Ammon's horn (tissue), 1 donor: ENCODE measurements at places on chromosomes 2 and 18.

DNA sequence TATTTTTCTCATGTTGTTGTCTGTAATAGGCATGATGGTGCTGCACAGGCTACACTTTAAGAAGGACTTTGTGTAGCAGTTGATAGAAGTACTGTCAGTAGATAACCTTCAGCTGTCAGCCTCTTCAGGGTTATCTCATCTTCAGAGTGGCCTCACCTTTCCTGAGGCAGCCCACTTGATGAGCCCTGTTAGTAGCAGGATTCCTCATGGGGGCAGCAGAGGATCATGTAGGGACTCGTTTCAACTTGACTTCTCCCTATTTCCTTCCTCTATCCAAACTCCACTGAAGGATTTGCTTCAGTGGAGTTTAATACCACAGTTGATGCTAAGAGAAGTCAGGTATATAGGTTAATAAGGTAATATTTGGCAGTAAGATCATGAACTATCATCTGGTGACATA is 530.3 kb upstream of the FSIP2 start:
- peak; percentile 22 for DNase-seq

DNA sequence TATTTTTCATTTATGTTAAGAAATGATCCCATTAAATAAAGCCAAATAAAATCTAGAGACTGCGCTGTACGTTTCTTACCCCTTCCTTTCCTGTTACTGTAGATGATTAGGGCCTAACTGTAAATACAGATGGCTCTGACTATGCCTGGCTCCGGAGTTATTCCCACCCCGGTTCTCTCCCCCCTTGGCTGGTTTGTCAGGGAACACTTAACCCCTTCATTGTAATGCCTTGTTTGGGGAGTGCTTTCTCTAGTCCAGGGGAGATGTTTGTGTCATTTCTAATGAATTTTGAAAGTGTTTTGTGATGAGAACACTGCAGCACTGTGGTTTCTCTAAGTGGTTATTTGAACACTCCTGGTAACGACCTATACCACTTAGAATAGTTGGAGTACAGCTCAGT is 8.8 kb downstream of the UNC50 start:
- DNase-seq: no peak

DNA sequence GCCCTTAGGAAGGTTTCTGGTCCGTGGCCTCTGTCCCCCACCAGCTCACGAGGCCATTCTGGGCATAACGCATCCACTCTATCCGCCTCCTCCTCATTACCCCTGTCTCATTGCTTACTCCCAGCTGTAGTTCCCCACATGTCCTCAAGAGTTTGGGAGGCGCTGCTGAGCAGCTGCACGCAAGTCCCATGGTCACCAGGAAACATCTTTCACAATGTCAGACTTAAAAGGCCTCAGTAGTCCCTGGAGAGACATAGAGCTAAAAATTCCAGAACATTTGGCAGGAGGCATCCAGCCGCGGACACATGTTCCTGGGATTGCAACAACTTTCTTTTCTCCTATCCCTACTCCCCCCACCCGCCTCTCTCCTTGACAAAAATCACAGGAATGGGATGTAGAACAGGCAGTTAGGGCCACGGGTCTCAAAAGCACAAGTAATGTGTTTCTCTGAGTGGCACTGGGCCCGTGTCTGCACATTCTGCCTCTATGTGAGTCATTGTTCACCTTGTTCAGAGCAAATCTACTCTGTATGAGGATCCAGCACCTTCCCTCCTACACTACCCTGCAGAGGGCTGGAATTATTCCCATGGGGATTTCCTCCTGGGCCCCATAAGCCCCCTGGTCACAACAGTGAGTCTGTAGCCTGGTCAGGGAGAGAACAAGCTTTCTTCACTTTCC is 8.1 kb downstream of the LBH start:
- DNase-seq: peak; percentile 35

- DNase-seq: no peak
These were observed 216.3 kb downstream of the ANAPC1 start for GRCh38 chr2:111667542-111668273.

- DNase-seq: no peak
These were observed 78.7 kb upstream of the RGPD5 start for GRCh38 chr2:109715313-109715805.

DNA sequence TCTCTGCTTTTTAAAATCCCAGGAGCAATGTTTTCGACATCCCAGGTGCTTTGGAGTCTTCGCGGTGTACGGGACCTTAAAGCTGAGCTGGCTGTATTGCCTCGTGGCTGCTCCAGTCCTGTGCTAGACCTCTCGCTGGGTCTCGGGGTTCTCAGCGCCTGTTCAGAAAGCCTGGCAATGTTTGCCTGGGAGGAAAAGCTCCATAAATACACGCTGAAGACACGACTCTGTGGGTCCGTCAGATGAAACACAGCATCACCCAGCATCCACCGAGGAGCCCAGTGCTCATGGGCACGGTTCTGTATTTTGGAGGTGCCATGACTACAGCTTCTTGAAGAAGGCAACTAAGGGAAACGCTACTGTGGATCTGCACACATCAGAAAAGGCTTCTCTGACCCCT is 21.6 kb downstream of the MBP start:
- no peak for DNase-seq

GRCh38 chr2:10564876-10565445 is 116.8 kb upstream of the ODC1 start:
- no peak for DNase-seq

DNA sequence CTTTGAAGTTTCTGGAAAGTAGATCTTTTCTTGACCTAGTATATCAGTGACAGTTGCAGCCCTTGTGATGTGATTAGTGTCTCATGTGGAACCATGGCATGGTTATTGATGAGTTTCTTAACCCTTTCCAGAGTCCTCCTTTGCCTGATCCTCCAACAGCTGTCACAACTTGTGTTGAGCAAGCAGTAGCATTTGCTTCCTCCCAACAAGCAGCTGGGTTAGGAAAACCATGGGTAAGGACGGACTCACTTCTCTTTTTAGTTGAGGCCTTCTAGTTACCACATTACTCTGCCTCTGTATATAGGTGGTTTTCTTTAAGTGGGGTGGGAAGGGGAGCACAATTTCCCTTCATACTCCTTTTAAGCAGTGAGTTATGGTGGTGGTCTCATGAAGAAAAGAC is 96.3 kb downstream of the XRCC5 start:
- peak; percentile 21 for DNase-seq

DNA sequence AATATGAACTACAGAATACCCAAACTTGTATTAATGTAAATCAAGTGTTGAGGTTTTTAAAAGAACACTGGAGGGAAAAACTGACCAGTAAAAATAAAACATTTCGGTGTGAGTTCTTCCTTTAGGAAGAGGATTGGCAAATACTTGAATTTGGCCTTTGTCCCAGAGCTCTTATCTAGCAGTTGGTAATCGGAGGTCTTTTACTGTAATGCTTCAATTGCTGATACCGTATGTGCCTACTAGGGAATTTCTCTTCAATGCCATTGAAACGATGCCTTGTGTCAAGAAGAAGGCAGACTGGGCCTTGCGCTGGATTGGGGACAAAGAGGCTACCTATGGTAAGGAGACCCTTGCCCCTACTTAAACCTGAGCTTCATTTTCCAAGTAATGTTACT is 4.1 kb downstream of the RRM2 start:
- DNase-seq: no peak

DNA sequence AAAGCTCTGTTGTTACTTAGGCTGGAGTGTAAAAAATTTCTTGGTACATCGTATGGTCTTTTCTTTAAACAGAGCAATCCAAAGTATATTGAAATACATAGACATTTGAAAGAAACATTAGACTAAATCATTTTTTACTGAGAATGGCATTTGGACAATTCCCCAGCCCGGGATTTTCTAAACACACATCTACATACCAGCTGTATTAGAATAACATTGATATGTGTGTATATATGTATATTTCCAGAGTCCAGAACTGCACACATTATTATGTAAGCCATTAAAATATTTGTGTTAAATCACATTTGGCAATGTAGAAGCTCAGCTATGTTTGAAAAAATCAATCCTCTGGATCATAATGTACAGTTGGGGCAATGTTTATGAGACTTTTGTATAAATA is 1853.6 kb upstream of the LRRTM1 start:
- no peak for DNase-seq

DNA sequence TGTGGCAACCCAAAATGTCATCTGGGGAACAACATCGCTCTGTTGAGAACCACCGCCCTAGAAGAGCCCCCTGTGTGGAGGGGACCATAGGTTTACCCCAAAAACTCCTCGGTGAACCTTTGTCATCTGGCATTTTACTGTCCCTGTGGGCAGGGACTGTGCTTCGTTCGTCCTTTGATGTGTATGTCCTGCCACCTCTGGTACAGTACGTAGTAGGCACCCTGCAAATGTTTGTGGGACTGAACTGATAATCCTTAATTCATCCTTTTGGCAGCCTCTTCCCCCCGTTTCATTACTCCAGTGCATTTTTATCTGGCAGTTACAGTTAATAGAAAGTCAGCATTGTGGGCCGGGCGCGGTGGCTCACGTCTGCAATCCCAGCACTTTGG is 728 bp downstream of the NAPG start:
- DNase-seq: no peak

GRCh38 chr18:13076886-13077285 is 85.7 kb downstream of the CEP192 start:
- no peak for DNase-seq

DNA sequence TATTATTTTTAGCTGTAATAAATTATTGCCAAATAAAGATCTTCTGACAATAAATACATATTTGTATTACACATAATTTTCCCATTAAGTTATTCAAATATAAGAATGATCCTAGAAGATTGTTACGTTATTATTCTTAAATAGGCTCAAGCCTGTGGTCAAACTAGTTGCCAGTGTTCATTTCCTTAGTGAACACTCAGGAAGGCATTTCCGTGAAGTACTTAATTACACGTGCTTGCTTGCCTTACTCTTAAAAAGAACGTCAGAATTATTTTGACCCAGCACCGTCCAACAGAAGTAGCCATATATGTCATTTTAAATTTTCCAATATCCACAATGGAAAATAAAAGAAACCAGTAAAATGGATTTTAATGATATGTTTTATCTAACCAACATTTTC is 249.8 kb downstream of the TXNL1 start:
- DNase-seq: no peak

- no peak for DNase-seq
These were observed 549.4 kb upstream of the SALL3 start for GRCh38 chr18:78430131-78430758.

DNA sequence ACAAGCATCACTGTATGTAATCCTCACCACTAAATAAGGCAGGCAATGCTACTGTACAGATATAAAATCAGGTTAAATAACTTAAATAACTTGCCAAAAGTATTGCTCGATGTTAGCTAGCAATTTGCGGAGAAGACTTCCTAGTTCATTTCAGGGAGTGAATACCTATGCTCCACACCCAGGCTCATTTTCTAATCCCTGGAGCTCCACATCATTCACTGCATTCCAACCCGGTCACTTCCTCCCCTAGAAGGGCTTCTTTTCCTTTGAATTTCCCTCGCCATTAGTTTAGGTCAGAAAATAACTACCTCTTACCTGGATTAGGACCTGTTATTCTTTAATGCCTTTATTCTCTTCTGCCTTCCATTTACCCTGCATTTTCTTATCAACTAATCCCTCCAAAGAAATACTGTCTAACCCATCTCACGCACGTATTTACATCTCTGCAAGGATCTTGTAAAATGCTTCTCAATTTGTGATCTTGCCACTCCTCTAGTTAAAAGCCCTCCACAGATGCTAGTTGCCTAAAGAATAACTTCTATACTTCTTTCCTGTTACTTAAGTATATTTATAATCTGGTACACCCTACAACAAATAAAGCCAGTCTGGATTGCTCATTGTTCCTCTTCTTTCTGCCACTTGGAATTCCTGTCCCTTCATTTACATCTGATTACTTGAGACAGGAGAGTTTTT is 599.8 kb downstream of the NRXN1 start:
- no peak for DNase-seq

- no peak for DNase-seq
These were observed 182.9 kb downstream of the VWC2L start for GRCh38 chr2:214593727-214594126.

GRCh38 chr2:40147360-40147759 is 304.5 kb downstream of the SLC8A1 start:
- DNase-seq: no peak

DNA sequence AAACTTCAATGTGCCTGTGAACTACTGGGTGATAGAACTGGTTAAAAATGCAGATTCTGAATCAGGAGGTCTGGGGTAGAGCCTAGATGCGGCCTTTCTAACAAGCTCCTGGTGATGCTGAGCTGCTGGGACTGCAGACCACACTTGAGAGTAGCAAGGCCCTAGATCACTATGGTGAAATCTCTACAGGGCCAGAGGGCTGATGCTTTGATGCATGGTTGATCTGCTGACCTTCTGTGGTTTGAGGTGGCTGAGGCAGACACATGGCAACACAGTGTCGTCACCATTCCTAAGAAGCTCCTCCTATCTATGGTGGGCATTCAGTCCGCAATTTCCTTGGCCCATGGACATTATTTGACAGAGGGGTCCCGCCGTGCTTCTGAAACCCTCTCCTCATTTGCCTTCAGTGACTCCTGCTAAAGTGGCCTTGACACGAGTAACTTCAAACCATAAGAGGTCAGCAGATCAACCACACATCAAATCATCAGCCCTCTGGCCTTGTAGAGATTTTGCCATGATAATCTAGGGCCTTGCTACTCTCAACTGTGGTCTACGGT is 19.8 kb downstream of the CCDC68 start:
- DNase-seq: no peak

GRCh38 chr18:56489893-56490292 is 148.5 kb downstream of the TXNL1 start:
- DNase-seq: peak; percentile 52
